ENCODE measurements at places on chromosomes 1 and 21. TPM values are rescaled to one million over a fixed set of nuclear protein-coding genes. Genes with fewer than 3 reads are reported as not detected.
A peak's percentile ranks its signal among the peaks of the same experiment; 100 is the strongest.

Gene KCNQ4
- not detected for total RNA-seq

Gene KLHDC9
- not detected for total RNA-seq

Gene RTCA
- 42.8 TPM for total RNA-seq

Gene TEDDM1
- not detected for total RNA-seq

Gene ARTN
- 10.7 TPM for total RNA-seq

DNA sequence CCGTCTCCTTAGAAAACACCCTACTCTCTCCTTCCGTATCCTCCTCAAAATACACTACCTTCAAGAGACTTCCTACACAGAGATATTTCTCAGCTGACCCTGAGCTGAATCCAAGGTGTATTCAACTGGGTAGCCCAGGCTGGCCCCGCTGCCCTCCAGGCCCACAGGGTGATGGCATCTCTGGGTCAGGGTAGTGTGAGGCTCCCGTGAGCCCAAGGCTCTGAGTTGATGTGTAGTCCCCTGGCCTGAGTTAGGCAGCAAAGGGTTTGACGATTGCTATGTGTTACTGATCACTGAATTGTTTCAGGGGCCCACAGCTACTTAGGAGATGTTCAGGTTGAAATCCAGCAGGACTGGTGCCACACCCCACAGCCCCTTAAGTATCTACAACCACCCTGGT lies 6.7 kb downstream of the INAVA start:
- DNase-seq: no peak

- DNase-seq: peak; percentile 61
These were observed 5.3 kb downstream of the PLXNA2 start for GRCh38 chr1:208238710-208239472.

DNA sequence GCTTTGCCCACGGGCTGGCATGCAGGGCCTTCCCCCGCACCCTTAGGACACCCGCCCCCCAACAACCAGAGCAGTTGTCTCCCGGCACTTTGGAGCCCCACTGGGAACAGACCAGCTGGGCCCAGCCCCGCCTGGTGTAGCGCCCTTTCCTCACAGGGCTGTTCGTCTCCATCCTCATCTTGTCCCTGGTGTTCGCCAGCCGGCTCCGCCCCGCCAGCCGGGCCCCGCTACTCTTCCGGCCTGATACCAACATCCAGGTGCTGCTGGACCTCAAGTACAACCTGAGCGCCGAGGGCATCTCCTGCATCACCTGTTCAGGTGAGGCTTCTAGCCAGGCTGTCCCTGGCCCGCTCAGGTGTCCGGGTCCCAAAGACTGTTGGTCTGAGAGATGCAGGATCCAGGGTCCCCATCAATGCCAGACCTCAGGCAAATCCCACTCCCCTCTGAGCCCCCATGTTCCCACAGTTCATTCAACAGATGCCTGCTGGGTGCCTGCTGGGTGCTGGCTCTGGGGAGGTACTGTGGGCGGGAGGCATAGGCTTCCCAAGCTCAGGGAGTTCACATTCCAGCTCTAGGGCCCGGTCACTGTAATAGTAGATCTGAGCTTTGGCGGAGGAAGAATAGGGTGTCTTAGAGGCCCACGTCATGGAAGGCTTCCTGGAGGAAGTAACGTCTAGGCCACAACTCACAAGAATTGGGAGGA lies 41.7 kb downstream of the DISP3 start:
- DNase-seq: no peak

- peak; percentile 36 for DNase-seq
These were observed 19.6 kb downstream of the FH start for GRCh38 chr1:241499910-241500309.

GRCh38 chr1:96116731-96117130 lies 604.9 kb upstream of the PTBP2 start:
- DNase-seq: no peak

GRCh38 chr1:12220890-12221289 lies 8.9 kb upstream of the VPS13D start:
- DNase-seq: peak; percentile 30

- DNase-seq: no peak
These were observed 9.6 kb downstream of the FMO5 start for GRCh38 chr1:147215540-147215916.

GRCh38 chr1:167805041-167805556 lies 83.3 kb downstream of the MPZL1 start:
- DNase-seq: peak; percentile 63

DNA sequence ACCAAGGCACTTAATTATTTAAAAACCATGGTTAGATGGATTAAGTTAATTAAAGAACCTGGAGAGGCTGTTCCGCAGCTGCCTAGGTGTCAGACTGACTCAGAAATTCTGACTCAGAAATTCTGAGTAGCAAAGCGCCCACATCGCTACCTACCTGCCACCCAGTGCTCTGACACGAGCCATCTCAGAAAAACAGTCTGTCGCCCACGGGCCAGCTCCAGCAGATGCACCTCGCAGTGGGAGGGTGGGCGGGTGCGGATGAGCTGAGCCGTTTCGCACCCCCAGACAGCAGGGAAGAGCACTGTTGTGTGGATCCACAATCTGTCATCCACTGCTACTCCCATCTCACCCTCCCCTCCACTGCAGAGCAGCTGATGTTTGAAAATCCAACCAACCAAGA lies 13.5 kb downstream of the KCNK1 start:
- DNase-seq: no peak

DNA sequence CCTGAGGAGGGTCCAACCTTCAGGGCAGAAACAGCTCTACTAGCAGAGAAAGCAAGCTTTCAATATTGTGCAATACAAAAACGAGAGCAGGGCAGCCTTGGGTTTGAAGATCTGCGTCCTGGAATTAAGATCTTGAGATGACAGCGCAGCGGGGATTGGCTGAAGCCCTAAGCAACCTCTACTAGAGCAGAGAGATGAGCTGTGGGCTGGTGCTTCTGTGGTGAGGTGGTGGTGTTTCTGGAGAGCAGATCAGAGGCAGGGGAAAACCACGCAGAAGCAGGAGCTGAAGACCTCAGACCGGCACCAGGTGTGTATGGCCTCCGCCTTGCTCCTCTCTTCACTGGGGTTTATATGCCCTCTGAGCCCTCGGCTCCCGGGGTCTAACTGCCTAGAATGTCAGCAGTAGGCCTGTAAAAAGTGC lies 12.5 kb downstream of the TRAF3IP3 start:
- no peak for DNase-seq
